ENCODE measurements at places on chromosomes 4 and X.

DNA sequence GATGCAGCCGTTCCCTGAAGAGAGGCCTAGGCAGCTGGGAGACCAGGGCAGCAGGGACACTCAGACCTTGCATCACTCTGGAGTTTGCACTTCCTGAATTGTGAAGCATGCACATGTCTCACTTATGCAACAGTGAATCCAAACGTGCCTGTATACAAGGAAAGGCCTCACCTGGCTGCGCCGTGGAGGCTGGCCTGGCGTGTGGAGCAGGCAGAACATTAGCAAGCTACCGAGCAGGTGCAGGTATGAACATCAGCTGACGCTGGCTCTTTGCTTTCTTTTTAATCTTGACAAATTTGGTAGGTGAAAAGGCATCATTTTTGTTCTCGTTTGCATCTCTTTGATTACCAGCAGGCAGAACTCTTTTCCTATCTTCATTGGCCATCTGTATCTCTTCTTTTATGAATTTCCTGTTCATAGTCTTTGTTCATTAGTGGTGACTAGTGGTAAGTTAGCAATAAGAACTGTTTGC lies 37.1 kb upstream of the IRAK1 start:
- DNase-seq, result peak; percentile 41

DNA sequence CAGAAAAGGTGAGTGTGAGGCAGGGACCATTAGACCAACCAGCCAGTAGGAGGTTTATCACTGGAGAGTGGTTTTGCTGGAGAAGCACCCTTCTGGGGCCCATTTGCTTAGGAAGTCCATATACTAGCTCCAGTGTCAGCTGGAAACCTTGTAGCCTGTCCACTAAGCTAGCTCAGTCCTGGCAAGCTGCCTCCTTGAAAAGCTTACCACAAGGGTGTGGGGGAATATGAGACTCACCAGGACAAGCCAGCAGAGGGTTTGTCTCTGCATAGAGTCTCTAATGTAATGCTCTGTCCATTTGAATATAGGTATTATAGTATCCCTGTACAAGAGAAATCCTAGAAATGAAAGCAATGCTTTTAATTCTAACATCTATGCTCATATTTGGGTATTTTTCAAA lies 86.3 kb downstream of the FBXL5 start:
- DNase-seq, result no peak

- no peak for DNase-seq
Measured at GRCh38 chr4:84151574-84151973, 347.5 kb downstream of the NKX6-1 start.

DNA sequence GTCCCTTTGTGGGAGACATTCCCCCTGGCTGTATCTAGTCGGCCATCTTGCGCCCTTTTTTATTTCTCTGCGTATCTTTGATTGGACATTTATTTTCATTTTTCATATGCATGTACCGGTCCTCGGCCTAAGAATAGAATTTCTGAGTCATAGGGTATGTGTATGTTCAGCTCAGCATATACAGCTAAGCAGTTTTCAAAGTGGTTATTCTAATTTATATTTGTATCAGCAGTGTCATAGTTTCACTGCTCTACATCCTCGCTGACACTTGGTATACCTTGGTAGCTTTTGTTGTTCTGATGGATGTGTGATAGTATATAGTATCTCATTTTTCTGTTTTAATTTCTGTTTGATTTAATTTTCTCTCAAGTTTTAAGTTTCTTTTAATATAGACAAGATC lies 38.7 kb downstream of the BEX3 start:
- no peak for DNase-seq

DNA sequence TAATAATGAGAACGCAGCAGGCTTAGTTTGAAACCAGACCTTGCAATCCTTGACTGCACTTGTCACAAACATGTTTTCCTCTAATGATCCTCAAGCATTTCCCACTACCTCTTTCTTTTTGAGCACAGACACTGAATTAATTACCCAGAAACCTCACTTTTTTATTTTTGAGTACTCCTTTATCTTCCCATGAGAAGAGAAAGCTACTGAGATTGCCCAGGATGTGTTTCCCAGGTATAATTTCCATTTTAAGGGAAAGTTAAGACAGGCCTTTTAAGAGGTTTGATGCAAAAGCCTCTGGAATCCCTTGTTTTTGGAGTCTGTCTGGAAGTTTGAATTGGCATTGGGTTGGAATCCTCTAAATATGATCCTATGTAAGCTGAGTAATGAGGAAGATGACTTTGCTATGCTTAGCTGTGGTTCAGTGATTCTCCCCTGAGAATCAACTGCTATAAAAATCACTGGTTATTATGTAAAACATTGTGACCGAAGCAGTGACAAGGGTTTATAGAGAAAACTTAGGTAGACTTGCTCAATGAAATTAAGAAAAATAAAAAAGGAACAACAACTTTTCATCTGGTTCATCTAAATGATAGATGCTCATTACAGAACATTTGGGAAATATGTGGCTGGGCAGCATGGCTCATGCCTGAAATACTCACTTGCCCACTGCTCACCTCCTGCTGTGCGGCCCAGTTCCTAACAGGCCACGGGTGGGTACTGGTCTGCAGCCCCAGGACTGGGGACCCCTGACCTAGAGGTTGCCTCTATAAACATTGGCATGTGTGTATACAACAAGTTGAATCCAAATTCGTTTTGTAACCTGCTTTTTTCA lies 10.8 kb upstream of the RHOH start:
- no peak for DNase-seq

All from CD4-positive, alpha-beta T cell (primary cell).